ENCODE measurements at places on chromosomes 7 and 10. TPM values are rescaled to one million over a fixed set of nuclear protein-coding genes. Genes with fewer than 3 reads are reported as not detected.

The ANKRD2 gene
- total RNA-seq: 7.4 TPM

The IL2RA gene
- total RNA-seq: not detected

The C7orf33 gene
- total RNA-seq: not detected

The CLRN3 gene
- total RNA-seq: 0.07 TPM

The CYP2C19 gene
- not detected for total RNA-seq

The SFRP4 gene
- total RNA-seq: 3.7 TPM

The SRRM3 gene
- 9.5 TPM for total RNA-seq
